ENCODE measurements at places on chromosomes 5 and 9. TPM values are rescaled to one million over a fixed set of nuclear protein-coding genes. Genes with fewer than 3 reads are reported as not detected.

Gene ANKRD18A
- total RNA-seq, result not detected

Gene ADCY2
- total RNA-seq, result under 0.01 TPM

Gene PDCD1LG2
- total RNA-seq, result 10.1 TPM

Gene ABITRAM
- total RNA-seq, result 6.9 TPM

Gene GBGT1
- total RNA-seq, result 3.2 TPM

Gene BDP1
- total RNA-seq, result 31.7 TPM
